ENCODE measurements at places on chromosomes 12 and 14.

DNA sequence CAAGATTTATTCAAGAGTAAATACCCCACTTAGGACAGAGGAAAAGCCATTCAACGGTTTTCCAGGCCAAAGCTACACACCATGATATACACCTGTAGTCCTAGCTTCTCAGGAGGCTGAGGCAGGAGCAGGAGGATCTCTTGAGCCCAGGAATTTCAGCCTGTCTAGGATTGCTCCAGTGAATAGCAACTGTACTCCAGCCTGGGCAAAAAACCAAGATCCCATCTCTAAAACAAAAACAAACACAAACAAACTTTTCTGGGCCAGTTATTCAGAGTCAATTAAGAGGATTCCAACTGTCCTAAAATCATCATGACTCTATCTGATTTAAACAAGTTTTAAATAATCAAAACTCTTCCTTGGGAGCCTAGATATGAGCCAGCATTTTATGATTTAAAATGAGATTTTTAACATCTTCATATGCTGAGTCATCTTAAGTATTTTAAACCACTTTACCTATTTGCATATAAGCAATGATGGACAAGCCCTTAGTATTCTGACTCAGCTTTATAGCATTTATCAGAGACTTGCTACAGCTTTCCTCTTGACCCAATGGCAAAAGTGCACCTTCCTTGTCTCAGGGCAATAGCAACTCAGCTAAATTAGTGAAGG lies 77.1 kb downstream of the KCNMB4 start:
- DNase-seq: no peak

DNA sequence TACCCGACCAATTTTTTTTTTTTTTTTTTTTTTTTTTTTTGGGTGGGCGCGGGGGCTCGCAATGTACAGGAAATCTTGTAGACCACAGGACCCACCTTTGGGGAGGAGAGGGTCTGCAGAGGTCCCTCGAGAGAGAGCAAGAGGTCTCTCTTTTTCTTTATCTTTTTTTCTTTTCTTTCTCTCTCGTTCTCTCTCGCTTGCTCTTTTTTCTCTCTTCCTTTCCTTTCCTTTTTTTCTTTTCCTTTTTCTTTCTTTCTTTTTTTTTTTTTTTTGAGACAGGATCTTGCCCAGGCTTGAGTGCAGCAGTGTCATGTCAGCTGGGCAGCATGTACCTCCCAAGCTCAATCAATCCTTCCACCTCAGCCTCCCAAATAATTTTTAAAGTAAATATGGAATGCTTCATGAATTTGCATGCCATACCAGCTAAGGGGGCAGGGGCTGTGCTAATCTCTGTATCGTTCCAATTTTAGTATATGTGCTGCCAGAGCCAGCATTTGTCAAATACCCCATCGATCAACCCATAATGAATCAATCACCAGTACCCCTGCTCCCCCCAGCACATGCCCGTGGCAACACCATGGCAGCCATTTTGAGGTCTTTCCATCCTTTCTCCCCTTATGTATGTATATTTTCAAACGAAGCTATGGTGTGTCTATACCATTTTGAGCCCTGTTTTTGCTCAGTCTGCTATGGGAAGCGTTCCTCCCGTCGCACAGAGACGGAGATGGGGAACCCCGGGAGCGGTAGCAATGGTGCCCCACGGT lies 9.3 kb downstream of the PAPLN start:
- DNase-seq: no peak

DNA sequence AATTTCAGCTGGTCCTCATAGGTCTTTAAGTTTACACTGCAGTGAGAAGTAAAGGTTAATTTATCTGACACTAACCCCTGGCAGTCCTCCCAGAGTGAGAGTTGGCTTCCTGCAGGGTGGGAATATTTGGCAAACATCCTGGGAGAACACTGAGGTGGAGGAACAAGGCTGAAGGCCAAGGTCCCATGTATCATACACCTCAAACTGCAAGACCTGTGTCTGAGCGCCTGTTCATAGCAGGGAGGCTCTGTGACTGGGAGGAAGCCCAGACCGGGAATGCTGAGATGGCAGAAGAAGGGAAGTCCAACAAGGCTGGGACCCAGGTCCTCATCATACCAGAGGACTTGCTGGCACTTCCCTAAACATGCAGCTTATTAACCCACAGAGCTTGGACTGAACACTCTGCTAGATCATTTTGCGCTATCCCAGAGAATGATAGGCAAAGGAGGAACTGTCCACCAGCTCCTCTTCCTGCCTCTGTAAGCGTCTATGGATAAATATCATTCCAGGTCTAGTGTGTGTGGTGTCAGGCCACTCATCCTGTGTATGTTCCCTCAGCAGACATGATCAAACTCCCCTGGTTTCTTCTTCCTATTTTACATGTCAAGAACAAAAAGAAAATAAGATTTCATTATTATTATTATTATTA lies 199.6 kb upstream of the CNOT2 start:
- DNase-seq: no peak

DNA sequence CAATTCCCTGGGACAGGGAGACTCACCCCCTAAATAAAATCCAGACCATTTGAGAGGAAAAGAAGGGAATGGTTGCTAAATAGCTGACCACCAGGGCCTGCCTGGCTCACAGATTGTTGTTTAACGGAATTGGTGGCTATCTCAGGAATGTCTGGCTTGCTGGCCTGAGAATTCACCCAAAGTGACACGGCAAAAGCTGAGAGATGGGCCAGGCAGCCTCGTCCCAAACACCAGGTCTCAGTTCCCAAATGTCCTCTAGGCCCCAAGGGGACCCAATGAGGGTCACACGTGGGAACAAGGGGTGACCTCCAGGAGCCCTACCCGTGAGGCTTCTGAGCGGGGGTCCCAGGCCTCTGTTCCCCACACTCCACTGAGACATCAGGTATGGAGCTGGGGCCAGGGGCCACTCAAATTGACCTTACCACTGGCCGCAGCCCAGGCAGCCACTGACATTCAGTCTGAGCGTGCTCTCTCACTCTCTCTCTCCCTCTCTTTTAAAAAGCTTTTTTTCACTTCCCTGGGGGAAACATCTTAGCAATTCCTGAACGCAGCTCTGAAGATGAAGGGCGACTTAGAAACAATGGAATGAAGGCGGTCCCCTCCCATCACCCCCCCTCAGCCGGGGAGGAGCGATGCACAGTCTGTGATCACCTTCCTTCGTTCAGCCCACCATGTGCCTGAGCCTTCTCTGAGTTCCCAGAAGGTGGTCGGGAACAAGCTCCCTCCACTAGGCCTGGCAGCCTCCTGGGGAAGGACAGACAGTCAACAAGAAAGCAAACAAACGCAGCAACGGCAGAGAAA lies 131.2 kb downstream of the SCARB1 start:
- DNase-seq: no peak

DNA sequence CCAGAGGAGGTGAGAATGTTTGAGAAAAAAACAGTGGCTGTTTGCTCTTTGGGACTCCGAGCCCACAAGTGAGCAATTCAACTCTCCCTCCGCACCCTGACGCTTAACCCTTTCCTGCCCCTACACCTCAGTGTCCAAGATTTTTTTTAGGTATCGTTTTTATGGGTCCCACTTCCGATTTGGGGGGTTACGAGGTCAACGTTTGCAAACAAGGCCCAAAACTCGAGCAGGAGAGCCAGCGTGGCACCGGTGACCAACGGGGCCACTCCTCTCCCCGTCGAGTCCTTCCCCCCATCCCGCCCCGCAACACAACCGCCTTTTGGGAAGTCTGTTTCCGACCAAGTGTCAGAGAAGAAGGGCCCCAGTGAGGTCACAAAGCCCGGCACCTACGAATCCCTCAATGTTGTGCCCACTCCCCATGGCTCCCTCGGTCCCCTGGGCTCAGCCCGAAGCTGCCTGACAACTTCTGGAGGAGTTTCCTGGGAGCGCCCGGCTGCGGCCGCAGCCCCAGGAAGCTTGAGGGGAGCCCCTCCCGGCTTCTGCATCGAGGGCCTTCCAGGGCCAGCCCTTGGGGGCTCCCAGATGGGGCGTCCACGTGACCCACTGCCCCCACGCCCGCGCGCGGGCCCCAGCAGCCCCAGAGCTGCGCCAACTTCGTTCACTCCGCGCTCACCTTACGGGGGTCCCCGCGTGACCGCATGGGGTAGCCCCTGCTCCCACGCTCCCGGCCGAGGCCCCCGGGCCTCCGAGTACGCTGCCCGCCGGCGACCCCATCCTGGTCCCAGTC lies 1.2 kb downstream of the CDK2AP1 start:
- DNase-seq: no peak

GRCh38 chr14:33634631-33635030 lies 316.2 kb downstream of the EGLN3 start:
- no peak for DNase-seq

GRCh38 chr12:99558109-99558508 lies 89.4 kb upstream of the GARIN6 start:
- no peak for DNase-seq

DNA sequence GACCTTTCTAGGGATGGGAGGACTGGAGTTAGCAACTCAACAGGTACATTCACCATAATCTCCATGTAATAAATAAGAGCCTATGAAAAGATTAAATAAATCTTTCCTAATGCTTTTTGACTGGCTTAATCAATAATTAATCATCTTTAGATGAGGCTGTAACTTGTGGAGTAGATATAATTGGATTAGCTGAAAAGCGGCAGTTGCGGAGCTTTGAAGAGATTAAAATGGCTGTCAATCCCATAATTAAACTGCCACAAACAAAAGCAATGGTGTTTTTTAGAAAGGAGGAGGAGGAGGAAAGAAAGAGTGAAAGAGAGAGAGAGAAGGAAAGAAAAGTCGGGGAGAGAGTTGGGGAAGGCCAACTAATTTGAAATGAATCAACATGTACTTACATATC lies 70.7 kb upstream of the TMEM263 start:
- no peak for DNase-seq

DNA sequence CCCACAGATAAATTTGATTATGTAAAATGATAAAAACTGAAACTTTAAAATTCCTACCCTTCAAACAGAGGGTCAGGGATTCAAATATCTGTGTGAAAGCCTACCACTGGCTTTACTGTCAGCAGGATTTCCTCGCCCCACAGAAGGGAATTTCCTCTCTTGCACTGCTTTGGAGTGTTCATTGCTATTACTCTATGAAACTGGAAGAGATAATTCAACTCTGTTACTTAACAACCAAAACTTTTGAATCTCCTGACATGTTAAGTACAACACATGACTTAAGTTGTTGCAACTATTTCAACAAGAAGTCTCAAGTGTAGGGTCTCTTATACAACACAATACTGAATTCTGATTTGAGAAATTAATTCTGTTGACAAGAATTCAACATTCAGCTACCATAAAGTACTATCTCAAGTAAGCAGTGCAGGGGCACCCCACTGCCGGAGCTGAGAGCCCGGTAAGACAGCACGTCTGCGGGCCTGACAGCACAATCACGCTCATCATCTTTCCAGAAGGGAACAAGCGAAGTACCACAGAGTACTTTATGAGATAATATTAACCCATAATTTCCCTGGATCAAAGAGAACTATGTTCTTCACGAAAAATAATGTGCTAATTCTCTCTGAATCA lies 22.9 kb downstream of the DICER1 start:
- no peak for DNase-seq

DNA sequence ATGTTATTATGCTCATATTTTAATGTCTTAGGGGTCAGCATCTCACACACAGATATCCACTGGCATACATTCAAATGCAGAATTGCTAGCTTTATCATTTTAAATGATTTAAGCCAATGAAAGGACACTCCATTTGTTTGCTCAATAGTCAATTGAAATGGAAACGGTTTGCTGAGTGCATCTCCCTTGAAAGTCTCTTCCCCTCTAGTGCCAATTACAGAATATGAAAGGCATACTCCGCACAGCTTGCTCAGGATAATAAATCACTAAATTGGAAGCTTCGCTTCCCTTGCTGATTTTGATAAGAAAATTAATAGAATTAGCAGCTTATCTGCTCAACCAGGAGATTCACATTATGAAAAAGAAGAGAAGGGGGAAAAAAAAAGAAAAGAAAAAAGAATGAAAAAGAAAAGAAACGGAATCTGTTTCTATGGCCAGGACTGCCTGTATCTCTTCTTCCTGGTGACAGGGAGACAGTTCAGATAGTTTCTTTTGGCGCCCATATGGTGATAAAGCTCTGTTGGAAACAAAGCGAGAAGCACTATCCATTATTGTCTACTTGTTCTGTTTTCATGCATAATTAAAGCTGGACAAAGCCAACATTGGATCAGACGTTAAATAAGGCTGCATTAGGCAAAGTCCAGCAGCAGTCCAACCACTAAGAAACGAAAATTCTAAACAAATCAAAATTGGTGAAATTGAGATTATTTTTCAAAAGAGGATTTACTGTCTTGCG lies 225.0 kb downstream of the GXYLT1 start:
- no peak for DNase-seq

DNA sequence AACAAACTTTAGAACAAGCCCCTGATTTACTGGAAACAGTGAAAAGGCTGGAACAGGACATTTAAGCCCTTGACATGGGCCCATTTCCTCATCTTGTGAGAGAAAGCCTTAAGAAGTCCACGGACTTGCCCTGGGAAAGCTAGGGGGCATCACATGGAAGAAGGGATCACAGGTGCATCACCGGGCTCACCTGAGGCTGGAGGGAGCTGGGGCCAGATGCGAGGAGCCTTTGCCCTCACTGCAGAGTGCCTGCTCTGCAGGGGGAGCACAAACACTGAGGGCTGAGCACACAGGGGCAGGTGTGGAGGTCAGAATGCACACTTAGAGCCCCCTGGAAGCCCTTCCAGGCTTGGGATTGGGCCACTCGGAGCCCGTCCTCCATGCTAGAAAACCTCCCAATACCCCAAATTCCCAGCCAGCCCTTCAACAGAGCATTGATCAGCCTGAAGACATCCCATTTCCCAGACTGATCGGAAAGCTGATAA lies 5.2 kb upstream of the KRT1 start:
- no peak for DNase-seq

DNA sequence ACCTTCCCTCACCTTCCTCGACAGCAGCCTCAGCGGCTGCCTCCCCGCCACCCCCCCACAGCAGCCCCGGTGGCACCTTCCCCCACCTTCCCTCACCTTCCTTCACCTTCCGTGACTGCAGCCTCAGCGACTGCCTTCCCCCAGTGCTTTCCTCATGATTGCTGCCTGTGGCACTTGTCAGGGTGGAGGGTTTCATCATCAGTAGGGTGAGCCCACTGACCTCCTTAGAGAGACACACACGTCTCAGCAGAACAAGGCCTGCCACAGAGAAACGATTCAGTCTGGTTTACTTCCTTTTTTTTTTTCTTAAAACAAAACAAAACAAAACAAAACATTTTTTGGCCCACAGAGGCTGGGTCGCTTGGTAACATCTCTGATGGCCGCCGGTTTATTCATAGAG lies 75.0 kb downstream of the EP400 start:
- no peak for DNase-seq

- DNase-seq: no peak
Observed at GRCh38 chr14:59265808-59266207, 77.3 kb downstream of the DAAM1 start.

GRCh38 chr12:74644681-74645080 lies 107.0 kb downstream of the ATXN7L3B start:
- DNase-seq: no peak

Measured in smooth muscle cell of the brain vasculature (primary cell).